ENCODE measurements at places on chromosomes 11 and 22.

DNA sequence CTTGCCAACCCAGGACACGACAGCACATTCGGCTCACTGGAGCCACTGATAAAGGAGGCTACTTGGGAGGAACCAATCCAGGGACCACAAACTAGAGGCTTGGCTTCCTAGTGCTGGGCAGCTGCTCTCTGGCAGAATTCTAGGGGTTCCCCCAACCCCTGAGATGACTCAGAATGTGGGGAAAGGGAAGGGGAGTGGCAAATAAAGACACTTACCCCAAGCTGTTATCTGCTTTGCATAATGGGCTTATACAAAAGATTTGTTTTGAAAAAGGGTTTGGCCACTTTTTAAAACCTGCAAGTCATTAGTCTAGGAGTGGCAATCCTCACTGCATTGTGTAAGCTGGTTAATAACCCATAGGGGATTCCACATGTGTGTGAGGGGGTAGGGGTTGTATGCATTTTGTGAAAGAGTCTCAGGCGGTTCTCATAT, 64.1 kb upstream of the LMO1 start:
- DNase-seq = no peak

DNA sequence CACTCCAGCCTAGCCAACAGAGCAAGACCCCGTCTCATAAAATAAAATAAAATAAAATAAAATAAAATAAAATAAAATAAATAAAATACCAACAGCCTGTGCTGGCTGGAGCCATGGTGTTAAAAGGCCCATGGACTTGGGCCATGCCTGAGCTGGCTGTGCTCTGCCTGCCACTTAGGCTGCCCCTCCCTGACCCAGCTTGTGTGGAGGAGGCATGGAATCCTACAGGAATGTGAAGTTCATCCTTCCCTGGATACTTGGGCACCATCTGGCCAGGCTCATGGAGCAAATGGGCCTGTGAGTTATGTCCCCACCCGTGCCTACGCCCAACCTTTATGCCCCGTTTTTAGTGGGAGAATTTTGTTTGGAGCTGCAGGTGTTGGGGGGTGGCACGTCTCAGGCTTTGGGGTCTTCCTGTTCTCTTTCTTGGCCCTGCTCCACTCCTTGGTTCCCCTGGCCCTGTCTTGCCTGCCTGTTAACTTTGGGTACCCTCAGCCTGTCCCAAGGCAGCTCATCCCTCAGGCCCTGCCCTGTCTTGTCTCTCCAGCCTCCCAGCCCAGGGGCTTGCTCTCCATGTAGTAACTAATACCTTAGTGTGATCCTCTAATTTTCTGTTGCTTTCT, 51.3 kb downstream of the BCR start:
- no peak for DNase-seq

DNA sequence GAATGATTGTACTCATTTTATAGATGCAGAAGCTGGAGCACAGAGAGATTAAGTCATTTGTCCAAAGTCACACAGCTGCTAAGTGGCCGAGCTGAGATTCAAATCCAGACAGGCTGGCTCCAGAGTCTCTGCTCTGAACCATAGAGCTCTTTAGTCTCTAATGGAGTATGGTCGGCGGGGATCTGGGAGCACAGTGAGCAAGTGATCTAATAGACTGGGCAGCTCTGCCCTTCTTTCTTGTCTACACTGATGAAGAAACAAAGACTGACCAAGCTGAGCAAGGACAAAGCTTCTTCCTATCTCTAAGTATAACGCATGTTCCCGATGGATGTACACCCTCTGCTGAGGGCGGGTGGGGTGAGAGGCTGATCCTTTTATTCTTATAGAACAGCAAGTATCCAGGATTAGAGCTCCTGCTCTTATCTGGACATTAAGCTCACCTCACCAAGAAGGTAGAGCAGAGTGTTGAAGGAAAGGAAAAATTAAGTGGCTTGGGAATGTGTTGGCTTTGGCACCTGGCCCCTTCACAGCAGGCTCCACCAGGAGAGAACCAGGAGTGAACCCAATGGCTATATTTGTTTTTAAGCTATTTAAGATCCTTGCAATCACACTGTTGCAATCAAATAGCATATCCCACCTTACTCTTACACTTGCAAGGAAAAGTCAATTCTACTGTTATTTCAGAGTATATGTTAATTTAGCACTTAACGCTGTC, 68.7 kb downstream of the ETS1 start:
- DNase-seq = no peak

DNA sequence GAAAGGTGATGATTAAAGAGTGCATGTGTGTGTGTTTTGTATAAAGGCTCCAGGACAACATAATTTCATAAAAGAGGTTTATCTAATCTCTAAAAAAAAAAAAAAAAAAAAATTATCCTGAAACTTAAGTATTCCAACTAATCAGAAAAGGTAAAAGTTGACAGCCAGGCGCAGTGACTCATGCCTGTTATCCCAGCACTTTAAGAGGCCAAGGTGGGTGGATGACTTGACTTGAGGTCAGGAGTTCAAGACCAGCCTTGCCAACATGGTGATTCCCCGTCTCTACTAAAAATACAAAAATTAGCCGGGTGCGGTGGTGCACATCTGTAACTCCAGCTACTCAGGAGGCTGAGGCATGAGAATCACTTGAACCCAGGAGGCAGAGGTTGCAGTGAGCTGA, 632.7 kb upstream of the CHORDC1 start:
- no peak for DNase-seq

GRCh38 chr11:112837162-112837826, 123.9 kb upstream of the NCAM1 start:
- no peak for DNase-seq

DNA sequence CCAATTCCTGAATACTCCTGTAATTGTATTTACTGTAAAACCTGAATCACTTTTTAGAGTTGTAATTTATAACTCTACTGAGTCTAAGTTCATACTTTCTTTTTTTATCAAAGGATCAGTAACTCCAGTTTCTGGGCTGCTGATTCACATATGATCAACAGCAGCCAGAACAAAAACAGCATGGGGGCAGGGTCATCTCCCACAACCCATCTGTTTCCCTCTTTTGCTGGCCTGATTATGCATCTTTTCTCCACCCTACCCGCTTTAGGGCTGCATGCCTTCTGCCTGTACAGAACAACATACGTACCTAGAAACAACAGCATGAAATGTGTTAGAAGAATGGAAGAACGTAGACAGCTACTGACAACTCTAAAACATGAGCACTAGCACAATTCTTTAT, 76.0 kb downstream of the MRTFA start:
- no peak for DNase-seq

DNA sequence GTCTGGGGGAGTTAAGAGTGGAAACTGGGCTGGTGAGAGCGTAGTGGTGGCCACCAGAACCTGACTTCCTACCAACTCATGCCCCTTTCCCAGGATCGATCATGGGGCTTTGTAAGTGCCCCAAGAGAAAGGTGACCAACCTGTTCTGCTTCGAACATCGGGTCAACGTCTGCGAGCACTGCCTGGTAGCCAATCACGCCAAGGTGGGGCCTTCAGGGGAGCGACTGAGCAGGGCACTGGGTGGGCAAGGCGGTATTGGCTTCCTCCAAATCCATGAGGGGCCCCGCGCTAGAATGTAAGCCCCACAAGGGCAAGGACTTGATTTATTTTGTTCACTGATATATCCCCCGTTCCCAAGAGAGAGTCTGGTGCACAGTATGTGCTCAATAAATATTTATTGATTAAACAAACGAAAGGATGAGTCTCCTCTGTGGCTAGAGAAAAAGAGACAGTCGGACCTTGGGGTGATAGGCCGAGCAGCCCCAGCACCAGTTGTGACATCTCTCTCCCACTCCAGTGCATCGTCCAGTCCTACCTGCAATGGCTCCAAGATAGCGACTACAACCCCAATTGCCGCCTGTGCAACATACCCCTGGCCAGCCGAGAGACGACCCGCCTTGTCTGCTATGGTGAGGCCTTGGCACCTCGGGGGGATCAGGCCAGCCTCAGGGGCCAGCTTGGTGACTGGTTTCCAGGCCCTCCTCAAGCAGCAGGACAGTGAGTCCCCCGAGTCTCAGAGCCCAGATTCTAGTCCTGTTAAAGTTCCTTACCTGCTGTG, 765 bp downstream of the ZFPL1 start:
- DNase-seq = no peak

GRCh38 chr11:33000181-33000580, 15.5 kb upstream of the DEPDC7 start:
- DNase-seq = no peak

DNA sequence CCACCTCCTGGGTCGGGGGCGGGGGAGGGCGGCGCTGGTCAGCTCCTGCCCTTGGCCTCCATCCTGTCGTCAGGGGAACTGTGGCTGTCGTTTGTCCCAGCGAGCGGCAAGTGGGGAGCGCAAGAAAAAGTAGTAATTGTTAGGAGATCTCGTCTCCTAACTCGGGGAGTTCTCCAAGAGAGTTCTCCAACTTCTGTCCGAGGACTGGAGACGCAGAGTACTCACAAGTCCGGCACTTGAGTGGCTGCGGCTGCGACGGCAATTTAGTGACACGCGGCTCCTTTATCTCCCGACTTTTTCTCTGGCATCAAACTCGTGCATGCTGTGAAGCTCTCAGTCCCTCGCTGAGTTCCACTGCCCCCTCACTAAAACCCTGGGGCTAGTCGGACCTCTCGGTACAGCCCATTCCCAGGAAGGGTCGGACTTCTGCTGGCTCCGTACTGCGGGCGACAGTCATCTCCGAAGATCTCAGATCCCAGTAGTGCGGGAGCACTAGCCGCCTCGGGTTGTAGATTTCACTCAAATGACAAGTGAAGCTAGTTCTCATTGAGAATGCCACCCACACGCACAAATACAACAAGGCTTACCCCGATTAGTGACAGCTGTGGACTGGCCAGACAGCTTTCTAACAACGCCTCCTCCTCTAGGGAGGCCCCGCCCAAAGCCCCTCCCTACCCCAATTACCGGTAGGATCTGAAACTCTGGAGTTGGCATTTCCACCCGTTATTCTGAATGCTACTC, at the start of gene PGR:
TSS of gene PGR (minus strand) at position 611 of the 741 bp plus-strand sequence. CDS start 743 bp downstream, outside the sequence.
- no peak for DNase-seq

- DNase-seq = no peak
Measured at GRCh38 chr22:50112151-50113118, 22.6 kb downstream of the MOV10L1 start.

GRCh38 chr11:94835594-94835927, 67.4 kb downstream of the AMOTL1 start:
- DNase-seq = no peak

DNA sequence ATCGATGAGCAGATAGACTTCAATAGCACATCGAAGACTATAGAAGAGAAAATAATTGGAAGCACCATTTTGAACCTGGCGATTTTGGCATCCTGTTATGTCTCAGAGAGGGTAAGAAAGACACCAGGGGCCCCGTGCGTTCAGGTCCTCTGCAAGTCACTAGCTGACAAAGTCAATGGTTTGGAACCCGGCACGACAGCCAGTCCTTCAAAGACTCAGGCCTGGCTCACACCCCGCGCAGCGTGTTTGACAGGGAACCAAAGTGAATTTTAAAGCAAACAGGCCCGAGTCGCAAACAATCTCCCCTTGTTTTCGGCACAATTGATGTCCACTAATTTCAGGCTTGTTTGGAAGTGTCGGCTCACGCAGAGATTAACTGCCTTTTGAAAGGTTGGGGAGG, 716.6 kb downstream of the BRD1 start:
- no peak for DNase-seq

- DNase-seq = no peak
Measured at GRCh38 chr22:20430720-20431510, 6.7 kb downstream of the SCARF2 start.

DNA sequence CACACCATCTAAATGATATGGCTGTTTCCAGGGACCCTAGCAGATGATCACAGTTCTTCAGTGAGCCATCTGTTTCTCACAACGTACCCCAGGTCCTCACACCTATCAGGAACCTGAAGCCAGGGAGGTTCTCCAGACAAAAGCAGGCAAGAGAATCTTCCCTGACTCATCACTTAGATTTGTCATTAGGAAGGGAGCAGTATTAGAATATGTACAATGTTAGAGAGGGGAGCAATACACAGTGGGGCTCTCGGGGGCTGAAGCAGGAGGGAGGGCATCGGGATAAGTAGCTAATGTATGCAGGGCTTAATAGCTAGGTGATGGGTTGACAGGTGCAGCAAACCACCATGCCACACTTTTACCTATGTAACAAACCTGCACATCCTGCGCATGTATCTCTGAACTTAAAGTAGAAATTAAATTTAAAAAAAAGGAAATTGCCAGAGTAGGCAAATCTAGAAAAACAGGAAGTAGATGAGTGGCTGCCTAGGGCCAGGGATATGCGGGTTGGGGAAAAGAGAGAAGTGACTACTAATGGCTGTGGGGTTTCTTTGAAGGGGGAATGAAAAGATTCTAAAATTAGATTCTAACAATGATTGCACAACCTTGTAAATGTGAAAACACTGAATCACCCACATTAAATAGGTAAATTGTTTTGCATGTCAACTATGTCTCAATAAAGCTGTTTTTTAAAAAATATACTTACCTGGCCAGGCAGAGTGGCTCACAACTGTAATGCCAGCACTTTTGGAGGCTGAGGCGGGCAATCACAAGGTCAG, 14.4 kb downstream of the C22orf42 start:
- no peak for DNase-seq

DNA sequence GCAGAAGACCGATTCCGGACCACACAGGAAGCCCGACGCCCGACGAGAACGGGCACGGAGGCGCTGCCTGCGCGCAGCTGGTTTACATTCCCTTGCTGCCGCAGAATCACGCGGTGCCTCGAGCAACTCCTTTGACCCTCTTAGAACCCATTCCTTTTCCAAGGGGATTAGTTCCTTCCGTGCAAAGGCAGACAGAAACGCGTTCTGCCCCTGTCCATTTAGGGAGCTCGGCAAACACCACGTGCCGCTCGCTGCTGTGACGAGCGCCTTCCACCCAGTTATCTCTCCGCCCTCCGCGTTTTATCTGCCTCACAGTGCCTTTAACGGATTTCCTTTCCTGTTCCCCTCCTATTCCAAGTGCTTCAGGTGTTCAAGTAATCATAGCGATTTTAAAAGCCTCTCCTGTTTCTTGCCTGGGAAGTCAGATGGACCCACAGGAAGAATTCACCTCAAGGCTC, 24.1 kb upstream of the MICAL3 start:
- DNase-seq = no peak

DNA sequence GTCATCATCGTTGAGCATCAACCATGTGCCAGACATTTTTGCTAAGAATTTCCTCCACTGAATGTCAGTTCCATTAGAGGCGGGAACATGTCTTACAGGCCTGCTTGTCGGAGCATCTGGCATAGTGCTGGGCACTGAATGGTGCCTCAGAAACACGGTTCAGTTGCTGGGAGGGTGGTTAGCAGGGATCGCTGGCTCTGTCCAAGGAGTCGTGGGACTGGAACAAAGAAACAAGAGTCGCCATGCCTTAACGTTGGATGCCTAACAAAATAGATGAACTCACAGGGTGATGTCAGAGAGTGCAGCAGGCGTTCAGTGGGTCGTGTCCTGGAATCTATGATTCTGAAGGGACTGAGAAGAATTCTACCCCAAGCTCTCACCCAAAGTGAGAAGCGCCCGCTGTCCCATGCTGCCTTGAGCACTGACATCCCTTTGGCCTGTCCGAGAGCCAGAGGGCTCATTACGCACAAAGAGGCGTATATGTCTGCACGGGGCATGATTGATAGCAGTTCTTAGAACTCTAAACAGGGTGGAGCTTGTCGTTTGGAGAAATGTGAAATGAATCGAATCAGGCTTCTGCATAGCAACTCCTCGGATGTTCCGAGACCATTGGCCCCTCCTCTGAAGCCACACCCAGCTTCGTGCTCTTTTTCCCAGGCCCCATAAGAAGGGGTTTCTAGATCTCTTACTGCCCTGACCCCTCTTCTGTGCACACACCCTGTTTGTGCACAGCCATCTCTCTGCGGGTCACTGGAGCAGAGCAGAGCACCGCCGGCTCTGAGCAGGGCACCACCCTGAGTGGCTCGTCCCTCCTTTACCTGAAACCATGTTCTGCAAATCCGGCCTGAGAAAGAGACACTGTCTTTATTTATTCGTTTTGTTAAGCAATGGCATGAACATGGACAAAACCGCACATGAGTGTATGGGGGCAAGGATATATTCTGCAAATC, 113.1 kb upstream of the B3GAT1 start:
- no peak for DNase-seq

Data from activated naive CD8-positive, alpha-beta T cell treated with anti-CD3 and anti-CD28 coated beads, Interleukin-2, amount 50 U/mL, for 16 hours (primary cell).